ENCODE measurements at places on chromosomes 6 and 20.

GRCh38 chr6:134414793-134415192 is 96.9 kb upstream of the SGK1 start:
- DNase-seq = no peak

- DNase-seq = no peak
Observed at GRCh38 chr6:75266716-75267291, 17.8 kb downstream of the TMEM30A start.

- DNase-seq = no peak
Observed at GRCh38 chr6:69337311-69337710, 459.5 kb downstream of the LMBRD1 start.

DNA sequence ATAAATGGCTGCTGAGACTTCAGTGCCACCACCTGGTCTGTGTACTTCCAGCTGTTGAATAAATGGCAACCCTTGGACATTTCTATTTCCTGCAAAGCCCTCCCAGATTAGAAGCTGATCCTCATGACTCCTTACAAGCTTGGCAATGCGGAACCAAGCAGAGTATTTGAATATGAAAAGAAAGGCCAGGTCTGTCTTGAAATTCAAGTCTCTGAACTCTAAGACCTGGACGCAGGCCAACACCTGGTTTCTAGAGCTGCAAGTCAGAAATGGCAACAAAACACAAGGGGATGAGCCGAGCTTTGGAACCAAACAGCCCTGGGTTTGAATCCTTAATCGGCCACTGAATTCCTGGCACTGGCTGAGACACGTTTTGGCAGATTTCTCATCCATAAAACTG is 353.4 kb downstream of the PTPRT start:
- DNase-seq = no peak

GRCh38 chr6:90090866-90091265 is 196.6 kb downstream of the GJA10 start:
- no peak for DNase-seq

- DNase-seq = no peak
Observed at GRCh38 chr6:22298475-22298890, 1.6 kb upstream of the PRL start.

DNA sequence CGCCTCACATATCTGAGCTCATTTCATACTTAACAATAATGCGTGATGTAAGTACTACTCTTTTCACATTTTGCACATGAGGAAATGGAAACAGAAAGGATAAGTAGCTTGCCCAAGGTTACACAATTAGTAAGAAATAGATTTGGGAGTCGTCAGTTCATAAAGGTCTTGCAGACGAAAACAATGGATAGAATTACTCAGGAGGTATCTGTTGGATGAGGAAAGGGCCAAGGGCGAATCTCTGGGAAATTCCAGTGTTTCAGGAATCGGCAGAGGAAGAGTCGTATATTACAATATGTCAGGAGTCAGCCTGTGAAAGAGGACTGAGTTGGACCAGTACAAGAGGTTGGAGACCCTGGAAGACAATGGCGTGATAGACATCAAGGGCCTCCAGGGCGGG is 12.8 kb upstream of the EDN1 start:
- no peak for DNase-seq

GRCh38 chr20:6051505-6051904 is 2.4 kb downstream of the LRRN4 start:
- DNase-seq = no peak

- no peak for DNase-seq
Observed at GRCh38 chr20:41334443-41335421, 5.9 kb upstream of the LPIN3 start.

- no peak for DNase-seq
Observed at GRCh38 chr6:78700991-78701390, 166.4 kb upstream of the IRAK1BP1 start.

DNA sequence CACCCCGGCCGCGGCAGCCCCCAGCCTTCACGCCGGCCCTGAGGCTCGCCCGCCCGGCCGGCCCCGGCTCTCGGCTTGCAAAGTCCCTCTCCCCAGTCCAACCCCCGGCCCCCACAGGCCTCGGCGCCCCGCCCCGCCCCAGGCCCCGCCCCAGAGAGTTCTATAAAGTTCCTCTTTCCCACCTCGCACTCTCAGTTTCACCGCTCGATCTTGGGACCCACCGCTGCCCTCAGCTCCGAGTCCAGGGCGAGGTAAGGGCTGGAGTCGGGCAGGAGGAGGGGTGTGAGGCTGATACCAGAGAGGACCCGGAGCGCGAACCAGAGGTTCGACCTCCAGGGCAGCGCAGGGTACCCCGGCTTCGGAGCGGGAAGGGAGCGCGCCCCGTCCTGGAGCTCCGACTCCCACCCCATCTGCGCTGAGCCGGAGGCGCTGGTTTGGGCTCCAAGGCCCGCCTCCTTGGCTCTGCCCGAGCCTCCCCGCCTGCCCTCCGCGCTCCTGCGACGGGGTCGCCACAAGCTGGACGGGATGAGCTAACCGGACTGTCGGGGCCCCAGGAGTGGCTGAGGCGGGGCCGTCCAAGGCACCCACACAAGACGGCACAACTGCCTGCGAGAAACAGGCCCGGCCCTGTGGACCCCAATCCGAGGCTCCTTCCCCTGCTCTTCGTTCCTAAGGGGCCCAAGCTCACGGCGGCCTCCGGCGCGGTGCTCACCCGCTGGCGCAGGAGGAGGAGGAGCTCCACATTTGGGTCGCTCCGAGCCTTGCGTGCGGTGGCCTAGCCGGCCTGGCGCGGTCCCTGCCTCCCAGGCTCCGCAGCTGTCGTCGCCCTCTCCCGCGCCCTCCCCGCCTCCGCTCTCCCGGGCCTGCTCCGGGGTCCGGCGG is at the start of gene IRF4:
TSS of gene IRF4 (plus strand) at position 194 of the 882 bp plus-strand sequence. CDS start 1,401 bp downstream, outside the sequence.
- peak; percentile 70 for DNase-seq

- DNase-seq = no peak
Observed at GRCh38 chr6:118318648-118319047, 229.4 kb upstream of the PLN start.

GRCh38 chr6:26571592-26572296 is 25.0 kb upstream of the ABT1 start:
- DNase-seq = no peak

DNA sequence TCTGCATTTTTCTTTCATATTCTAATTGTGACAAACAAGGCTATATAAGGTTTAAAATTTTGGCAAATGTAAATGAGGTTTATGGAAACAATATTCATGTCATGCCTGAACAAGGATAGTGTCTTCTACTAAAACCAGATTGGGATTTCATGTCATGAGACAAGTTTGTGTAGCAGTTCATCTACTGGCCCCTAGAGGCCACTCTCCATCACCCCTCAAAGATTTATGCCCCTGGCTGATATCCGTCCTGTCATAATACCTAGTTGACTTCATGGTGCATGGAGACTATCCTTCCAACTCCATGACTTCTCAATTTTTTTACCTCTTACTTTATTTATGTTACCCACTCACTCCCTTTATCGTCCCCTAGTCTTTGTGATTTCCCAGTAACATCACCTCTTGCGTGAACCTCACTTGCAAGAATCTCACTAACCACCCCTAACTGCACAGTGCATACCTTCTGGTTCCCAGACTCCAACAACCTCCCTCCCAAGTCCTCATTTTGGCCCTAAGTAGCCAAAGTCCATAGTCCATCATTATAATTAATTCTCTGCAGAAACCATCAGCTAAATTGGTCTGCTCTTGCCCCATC is 179.8 kb downstream of the TASP1 start:
- DNase-seq = no peak

- no peak for DNase-seq
Observed at GRCh38 chr6:108337721-108338120, 42.9 kb downstream of the AFG1L start.

DNA sequence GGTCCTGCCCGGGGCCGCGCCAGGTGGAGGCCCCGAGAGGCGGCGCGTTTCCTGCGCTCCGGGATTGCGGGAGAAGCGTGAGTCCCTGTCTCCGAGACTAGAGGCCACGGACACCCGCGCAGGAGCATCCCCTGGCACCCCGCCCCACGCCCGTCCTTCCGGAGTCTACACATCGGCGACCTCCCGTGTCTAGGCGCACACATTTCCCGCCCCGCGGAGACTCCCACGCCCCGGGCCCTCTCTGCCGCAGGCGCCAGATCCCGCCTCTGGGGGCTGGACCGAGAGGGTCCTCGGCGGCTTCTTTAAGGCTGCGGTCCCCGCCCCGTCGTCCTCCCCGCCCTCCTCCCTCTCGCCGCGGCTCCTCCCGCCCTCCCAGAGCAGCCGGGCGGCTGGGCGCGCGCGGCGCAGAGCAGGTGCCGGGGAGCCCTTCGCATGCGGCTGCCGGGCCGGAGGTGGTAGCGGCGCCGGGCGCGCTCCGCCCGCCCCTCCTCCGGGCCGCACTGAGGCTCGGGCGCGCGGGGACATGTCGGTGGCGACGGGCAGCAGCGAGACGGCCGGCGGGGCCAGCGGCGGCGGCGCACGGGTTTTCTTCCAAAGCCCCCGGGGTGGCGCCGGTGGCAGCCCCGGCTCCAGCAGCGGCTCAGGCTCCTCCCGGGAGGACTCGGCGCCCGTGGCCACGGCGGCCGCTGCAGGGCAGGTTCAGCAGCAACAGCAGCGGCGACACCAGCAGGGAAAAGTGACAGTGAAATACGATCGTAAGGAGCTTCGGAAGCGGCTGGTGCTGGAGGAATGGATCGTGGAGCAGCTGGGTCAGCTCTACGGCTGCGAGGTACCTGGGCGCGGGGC is at the start of gene PPP1R14C:
TSS of gene PPP1R14C (plus strand) at position 375 of the 846 bp plus-strand sequence. CDS start at position 524, 149 bp downstream.
- DNase-seq = no peak

DNA sequence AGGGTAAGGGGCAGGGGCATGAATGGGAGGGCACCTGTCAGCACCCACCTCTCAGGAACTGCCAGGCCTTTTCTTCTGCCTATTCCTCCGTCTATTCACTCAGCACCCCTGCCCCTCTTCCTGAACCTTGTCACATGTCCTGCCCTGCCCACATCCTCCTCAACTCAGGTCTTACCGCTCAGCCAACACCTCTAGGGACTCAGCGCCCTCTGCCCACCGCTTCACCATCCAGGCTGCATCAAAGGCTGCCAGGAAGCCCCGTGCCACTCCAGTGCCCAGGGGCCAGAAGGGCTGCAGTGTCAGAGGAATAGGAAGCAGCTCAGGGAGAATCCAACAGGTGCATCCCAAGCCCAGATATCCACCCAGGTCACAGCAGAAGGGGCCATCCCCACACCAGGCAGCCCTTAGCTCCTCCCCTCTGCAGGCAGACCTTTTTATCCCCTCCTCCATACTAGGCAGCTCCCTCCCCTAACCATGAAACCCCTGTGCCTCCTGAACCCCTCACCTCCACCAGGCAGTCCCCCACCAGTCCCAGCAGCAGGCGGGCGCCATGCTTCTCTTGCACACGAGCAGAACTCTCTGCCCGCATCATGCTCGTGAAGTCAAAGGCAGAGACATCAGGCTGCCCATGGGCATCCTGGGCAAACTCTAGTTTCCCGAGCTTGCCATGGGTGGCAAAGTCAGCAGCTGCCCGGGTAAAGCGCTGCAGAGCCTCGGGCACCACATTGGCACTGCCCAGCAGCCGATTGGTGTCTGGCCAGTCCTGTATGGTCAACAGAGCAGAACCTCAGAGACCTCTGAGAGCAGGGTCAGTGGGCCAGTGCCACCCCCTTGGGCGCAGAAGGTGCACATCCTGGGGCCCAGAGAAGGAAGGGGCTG is 5.5 kb downstream of the MICAL1 start:
- DNase-seq = no peak

GRCh38 chr20:13262671-13263360 is 41.7 kb downstream of the ISM1 start:
- no peak for DNase-seq

DNA sequence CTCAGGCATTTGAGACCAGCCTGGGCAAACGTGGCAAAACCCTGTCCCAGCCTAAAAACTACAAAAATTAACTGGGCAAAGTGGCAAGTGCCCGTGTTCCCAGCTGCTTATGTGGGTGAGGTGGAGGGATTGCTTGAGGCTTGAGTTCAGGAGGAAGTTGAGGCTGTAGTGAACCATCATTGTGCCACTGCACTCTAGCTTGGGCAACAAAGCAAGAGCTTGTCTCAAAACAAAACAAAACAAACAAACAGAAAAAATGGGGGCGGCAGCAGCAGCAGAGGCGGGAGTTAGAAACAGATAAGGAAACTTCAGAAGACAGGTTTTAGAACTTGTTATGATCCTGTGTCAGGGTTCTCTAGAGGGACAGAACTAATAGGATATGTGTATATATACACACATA is 49.0 kb downstream of the SCAF8 start:
- DNase-seq = no peak

DNA sequence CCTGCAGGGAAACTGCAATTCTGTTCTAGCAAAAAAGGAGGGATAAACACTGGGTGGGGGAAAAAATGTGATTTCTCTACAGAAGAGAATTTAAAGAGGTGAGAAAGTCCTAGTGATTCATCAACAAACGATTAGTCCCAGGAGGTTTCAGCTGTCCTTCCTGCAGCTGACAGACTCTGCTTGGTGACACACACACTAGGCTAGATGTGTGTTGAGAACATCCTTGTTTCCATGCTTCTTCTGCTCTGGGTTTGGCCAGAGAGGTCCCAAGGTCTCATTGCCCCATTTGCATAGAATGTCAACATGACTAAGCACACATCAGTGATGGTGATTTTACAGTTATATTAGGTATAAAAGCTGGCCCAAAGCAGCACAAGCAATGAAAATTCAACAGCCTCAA is 258.3 kb downstream of the NFATC2 start:
- no peak for DNase-seq

- DNase-seq = no peak
Observed at GRCh38 chr6:168908166-168908565, 345.5 kb downstream of the THBS2 start.

GRCh38 chr6:41768545-41769308 is 11.0 kb downstream of the FRS3 start:
- no peak for DNase-seq

- no peak for DNase-seq
Observed at GRCh38 chr6:12582421-12583110, 134.0 kb upstream of the PHACTR1 start.

DNA sequence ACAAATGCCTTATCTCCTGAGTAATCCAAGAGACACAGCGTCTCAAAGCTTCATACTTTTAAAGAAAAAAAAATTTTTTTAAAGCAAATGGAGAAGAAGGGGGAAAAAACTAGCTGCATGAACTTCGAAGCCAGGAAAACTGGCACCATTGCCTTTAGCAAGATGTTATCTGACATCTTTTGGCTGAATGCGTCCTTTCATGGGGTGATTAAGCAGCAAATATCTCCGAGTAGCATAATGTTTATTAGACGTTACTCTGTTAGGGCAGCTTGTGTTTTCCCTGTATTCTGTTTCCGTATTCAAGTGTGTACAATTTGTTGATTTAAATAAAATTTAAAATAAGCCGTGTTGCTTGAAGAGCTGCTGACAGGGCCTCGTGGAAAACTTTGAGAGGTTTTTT is 76.5 kb upstream of the TSHZ2 start:
- DNase-seq = no peak

GRCh38 chr6:40695114-40695513 is 108.0 kb upstream of the LRFN2 start:
- no peak for DNase-seq

All from stimulated activated CD8-positive, alpha-beta memory T cell treated with anti-CD3 and anti-CD28 coated beads, Interleukin-7, amount 100 ng/mL, for 4 hours (primary cell).